ENCODE measurements at places on chromosomes 7 and 10.

- no peak for DNase-seq
These were observed 68.4 kb downstream of the ABCC2 start for GRCh38 chr10:99850767-99851340.

DNA sequence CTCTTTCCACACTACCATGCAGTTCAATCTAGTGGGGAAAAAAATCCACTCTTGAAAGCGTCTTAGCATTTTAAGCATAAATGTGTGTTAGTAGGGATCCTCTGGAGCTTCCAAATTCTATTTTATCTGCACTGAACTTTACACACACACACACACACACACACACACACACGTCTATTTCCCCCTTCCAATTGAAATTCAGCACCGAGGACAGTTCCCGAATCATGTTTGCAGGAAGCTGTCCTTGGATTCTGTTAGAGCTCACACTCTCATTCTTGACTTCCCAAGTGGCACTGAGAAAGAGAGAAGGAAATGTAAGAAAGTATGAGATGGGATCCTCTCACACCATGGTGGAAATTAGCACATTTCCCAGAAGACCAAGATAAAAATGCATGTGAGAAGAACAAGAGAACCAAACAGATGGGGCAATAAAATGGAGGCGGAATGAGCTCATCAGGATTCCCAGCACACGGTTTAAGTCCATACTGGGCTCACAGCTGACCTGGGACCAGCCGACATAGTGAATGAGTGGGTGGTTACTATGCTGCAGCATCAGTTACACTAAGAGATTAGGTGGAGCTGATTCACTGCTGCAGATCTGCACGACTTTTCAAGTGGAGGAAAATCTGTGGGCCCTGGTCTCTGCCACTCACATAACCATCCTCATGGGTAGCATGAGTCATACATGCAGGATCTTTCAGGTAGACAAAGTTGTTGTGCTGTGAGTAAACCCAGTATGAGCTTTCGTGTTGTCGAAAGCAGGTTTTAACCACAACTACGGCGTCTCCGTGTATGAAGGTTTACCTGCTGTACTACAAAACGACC is 3.3 kb upstream of the NPTX2 start:
- no peak for DNase-seq

- DNase-seq = peak; percentile 1
These were observed 733 bp upstream of the ARL5B start for GRCh38 chr10:18658271-18659124.

GRCh38 chr10:58555170-58555929 is 42.7 kb downstream of the BICC1 start:
- no peak for DNase-seq

- no peak for DNase-seq
These were observed 44.7 kb upstream of the GARS1 start for GRCh38 chr7:30549931-30550493.

GRCh38 chr7:99258501-99258900 is 14.1 kb upstream of the MYH16 start:
- no peak for DNase-seq

GRCh38 chr7:41975849-41976248 is 261.2 kb downstream of the GLI3 start:
- no peak for DNase-seq

GRCh38 chr7:107902381-107902780 is 11.4 kb downstream of the DLD start:
- DNase-seq = no peak

DNA sequence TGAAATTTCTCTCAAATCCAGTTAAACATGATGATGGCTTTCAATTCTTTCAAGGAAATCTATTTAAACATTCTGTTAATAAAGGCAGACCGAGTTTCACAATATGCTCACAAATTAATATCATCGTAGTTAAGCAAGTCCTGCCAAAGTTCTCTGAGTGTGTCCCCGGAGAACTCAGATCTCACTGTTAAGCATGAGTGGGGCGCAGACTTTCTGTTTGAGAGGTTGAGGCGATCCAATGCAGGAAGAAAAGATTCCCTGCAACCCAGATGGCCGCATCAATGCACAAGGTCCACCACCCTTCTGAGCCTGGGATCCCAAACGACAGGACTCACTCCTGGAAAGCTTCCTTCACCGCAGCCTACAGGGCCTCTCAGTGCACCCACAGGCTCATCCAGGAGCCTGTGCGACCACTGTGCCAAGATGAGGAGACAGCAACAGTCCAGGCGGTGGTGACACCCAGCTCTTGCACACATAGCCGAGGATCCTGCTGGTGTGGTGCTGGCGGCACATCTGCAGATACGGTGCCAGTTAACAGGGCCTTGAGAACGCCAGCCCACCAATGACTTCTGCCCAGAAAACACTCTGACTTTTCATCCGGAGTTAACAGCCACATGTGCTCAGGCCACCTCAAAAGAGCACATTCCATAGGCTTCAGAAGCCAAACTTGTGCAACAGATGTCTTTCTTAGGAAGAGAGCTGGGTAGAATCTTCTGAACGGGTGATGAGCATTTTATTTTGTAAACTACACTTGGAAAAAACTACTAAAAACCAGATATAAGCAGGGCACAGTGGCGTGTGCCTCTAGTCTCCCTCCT is 102.1 kb downstream of the ZRANB1 start:
- no peak for DNase-seq

- peak; percentile 56 for DNase-seq
These were observed 132.2 kb downstream of the VIPR2 start for GRCh38 chr7:159012353-159013069.

- DNase-seq = no peak
These were observed 25.5 kb upstream of the VPS41 start for GRCh38 chr7:38934536-38934935.

DNA sequence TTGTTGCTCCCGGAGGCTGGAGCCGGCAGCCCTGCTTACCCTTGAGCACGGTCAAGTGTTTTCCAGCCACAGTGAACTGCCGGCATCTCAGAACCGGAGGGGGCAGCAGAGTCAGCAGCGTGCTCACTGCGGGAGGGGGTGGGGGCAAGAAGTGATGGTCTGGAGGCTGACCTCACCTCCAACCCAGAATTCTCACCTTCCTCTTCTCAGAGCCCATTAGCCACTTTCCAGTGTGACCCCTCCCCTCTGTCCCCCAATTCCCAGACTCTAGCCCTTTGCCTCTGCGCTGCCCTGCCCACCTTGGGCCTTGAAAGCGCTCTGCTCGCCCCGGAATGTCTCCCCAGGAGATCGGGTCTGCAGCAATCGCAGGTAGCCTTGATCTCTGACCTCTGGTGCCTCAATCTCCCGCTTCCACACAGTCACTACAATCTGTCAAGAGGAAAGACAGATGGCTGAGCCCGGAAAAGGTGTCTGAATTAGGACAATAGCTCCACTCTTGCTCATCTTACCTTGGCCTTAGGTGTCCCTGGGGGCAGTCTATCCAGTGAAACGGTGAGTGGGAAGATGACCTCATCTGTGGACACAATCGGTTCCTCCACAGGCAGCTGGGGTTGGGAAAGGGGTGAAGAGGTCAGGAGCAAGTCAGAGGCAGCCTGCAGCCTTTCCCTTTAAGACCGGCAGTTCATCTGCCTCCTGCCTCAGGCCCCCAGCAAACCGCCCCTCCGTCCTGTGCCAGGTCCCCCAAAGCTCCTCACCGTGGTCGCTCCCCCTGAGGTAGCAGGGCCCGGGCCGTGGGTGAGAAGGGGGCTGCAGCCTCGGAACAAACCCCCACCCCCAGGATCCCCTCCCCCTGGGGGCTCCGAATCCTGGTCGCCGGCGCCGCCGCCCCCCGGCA is 942 bp downstream of the TRAPPC14 start:
- no peak for DNase-seq

Data from SHP77 treated with DMSO at 0.1 percent for 48 hours (cell line).